PC-9 (cell line): ENCODE measurements at places on chromosomes 7 and 10.

GRCh38 chr7:87877366-87878040 is 1.2 kb downstream of the DBF4 start:
- DNase-seq, result no peak

DNA sequence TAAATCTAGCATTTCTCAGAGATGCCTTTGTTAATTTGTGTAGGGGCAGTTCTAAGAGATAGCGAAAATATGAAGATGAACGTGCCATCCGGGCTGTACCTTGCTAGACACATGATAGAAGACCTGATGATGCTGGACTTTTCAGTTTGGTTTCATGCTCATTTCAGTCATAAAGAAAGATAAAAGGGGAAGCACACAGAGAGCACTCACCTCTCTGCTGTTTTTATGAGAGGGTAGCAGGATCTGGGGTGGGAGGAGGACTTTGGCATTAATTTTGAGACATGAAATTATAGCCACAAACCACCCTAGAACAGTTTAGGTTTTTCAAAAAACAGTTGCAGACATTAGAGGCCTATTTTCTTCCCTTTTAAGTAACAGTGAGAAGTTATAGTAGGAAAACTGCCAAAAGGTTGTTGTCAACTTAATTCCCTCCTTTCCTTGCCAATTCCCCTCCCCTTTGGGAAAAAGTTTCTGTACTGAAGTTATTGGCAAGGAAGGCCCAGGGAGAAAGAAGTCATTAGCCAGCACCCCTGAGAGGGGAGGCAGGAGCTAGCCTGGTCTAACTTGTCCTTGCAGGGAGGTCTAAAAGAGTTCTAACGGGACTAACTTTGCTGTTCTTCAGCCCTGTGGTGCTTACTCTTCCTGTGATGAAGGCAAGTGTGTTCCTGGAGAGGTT is 2.6 kb downstream of the ST7 start:
- no peak for DNase-seq

GRCh38 chr10:119655566-119656001 is 4.4 kb downstream of the BAG3 start:
- DNase-seq, result peak; percentile 61

DNA sequence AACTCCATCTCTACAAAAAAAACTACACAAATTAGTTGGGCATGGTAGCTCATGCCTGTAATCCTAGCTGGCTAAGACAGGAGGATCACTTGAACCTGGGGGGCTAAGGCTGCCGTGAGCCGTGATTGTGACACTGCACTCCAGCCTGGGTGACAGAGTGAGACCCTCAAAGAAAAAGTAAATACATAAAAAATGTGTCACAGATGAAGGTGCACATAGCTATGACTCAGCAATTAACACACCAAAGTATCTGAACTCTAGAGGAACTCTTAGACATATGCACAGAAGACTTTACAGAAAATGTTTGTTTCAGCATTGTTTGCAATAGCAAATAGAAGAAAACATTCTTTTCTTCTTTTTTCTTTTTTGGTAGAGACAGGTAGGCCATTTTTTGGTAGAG is 8.3 kb downstream of the C10orf62 start:
- DNase-seq, result no peak

DNA sequence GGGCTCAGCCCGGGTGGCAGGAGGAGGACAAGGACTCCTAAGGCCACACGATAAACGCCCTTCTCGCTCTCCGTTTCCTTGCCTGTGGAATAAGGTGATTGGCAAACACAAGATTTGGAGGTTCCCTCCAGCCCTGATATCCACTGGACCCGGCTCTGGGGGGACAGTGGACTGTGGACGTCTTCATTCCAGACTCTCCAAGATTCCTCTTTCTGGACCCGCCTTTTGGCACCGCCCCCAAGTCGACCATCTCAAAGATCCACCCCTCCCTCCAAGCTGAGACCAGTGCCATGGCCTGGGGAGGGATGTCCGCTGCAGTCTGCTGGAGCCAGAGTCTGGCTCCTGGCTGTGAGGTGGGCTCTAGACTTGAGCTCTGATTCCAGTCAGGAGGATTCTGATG is 23.6 kb downstream of the ZNF783 start:
- no peak for DNase-seq

DNA sequence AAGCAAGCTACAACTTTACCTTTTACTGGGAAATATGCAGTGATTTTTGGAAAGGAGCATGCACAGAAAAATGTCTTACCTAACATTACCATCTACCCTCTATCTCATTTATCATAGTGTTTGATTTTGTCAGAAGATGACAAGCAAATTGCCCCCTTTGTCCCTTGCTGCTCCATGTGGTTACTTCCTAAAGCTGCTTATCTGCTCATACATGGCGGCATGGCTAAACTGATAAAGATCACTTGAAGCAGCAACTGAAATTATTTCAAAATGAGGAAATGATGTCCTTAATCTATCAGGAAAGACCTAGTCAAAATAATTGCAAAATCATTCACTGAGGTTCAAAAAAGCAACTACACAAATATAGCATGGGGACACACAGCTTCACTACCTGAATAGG is 1198.5 kb upstream of the SORCS1 start:
- DNase-seq, result no peak

- no peak for DNase-seq
Measured at GRCh38 chr10:122702275-122702674, 2.6 kb upstream of the C10orf120 start.

GRCh38 chr10:131116991-131117375 is 194.5 kb downstream of the TCERG1L start:
- no peak for DNase-seq

- DNase-seq, result no peak
Measured at GRCh38 chr10:109899356-109900331, 23.7 kb downstream of the XPNPEP1 start.

GRCh38 chr10:86964061-86964846 is 4.0 kb upstream of the ADIRF start:
- no peak for DNase-seq

- no peak for DNase-seq
Measured at GRCh38 chr10:70685455-70685911, 13.2 kb downstream of the ADAMTS14 start.

GRCh38 chr10:5364890-5365338 is at the start of gene UCN3:
TSS of gene UCN3 (plus strand) at chr10:5364966. CDS start at chr10:5373721, 8,755 bp downstream.
- DNase-seq, result no peak

- DNase-seq, result no peak
Measured at GRCh38 chr10:112904000-112904399, 46.0 kb upstream of the TCF7L2 start.

DNA sequence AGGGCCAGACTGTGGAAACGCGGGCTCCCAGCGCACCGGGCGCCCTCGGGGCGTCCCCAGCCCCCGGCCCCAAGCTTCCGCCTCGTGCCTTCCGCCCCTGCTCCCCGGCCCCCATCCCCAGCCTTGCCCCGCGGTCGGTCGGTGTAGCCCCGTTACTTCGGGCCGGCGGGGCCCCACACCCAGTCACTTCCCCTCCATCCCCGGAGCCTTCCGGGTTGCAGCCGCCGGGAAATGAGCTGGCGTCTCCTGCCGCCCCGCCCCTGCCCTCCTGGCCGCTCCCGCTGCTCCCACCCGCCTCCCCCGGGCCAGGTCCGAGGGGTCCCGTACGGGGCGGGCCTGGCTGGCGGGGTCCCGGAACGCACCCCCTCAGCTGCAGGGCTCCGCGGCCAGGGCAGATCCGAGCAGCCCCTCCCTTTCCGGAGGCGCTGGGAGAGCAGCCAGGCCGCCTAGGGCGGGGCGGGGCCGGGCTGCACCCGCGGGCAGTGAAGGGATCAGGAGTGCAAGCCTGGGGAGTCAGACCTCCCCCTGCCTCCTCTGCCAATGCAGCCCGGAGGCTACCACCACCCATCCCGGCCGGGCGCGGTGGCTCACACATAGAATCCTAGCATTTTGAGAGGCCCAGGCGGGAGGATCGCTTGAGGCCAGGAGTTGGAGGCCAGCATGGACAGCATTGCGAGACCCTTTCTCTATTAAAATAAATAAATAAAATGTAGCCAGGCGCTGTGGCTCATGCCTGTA is 709 bp downstream of the ARPC1B start:
- DNase-seq, result peak; percentile 61

- no peak for DNase-seq
Measured at GRCh38 chr7:151085329-151085690, 965 bp upstream of the AGAP3 start.

DNA sequence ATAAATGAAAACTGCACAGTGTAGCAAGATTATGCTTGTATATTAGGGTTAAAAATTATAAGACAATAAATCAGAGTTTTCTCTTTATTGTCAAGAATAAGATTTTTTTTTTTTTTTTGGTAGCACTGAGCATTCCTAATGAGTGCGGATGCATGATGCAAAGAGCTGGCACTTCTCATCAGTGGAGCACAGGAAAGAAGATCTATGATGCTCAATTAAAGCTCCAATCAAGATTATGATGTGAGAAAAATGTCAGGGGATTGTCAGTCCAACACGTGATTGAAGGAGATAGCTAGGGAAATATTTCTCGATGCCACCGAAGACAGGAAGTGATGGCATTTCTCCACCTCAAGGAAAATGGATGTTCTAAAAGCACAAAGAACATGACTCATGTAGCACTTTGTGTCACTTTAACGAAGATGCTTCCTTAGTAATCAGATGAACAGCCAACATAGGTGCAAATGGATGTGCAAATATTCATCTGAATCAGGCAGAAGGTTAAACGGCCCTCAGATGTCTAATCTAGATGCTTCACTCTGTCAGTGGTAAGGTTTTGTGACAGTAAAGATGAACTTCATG is 240.9 kb downstream of the THSD7A start:
- no peak for DNase-seq

DNA sequence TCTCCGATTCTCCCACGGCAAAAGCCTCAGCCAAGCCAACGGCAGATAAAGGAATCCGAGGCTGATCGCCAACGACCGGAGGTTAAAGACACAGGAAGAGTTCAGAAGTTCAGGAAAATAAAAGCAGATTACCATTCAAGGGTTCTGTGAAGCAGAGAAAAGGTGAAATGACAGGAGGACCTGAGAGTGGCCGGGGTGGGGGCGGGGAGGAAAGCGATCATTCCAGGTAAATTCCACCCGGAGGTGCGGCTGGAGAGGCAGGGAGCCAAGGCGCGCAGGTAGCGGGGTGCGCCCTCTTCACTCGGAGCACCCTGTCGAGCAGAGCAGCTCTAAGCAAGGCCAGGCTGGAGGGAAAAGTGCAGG is 35.3 kb upstream of the SEPHS1 start:
- DNase-seq, result peak; percentile 76

DNA sequence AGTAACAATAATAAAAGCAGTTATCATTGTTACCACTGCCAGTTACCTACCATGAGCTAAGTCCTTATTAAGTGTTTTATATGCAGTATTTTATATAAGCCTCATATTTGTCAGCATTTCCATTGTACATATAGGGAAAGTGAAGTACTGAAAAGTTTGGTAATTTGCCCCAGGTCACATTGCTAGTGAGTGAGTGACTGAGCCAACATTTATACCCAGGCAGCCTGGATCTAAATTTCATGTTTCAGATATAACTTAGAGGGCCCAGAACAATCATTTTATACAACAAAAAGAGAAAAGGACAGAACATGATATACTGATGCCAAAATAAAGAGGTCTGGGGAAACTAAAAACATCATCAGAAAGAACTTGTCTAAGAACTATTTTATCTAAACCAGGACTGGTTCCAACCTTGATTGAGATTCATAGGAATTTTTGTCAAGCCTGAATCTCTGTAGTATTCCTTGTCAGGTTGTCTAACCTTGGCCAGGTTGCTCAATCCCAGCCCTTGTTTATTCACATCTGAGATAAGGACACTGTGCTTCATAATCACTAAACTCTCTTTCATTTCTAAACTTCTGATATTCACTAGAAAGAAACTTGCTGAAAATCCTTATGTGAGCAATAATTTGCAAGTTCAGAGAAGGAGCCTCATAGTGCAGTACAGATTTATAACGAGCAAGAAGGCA is 308.2 kb downstream of the IPMK start:
- no peak for DNase-seq

DNA sequence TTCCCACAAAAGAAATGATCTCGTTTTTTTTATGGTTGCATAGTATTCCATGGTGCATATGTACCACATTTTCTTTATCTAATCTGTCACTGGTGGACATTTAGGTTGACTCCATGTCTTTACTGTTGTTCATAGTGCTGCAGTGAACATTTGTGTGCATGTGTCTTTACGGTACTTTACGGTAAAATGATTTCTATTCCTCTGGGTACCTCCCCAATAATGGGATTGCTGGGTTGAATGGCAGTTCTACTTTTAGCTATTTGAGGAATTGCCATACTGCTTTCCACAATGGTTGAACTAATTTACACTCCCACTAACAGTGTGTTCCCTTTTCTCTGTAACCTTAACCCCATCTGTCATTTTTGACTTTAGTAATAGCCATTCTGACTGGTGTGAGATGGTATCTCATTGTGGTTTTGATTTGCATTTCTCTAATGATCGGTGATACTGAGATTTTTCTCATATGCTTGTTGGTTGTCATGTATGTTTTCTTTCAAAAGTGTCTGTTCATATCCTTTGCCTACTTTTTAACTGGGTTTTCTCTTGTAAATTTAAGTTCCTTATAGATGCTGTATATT is 37.2 kb downstream of the MKLN1 start:
- no peak for DNase-seq

GRCh38 chr7:148912758-148913541 is 28.9 kb upstream of the EZH2 start:
- DNase-seq, result peak; percentile 65

GRCh38 chr10:30436191-30436611 is 2.2 kb downstream of the MAP3K8 start:
- DNase-seq, result peak; percentile 36

DNA sequence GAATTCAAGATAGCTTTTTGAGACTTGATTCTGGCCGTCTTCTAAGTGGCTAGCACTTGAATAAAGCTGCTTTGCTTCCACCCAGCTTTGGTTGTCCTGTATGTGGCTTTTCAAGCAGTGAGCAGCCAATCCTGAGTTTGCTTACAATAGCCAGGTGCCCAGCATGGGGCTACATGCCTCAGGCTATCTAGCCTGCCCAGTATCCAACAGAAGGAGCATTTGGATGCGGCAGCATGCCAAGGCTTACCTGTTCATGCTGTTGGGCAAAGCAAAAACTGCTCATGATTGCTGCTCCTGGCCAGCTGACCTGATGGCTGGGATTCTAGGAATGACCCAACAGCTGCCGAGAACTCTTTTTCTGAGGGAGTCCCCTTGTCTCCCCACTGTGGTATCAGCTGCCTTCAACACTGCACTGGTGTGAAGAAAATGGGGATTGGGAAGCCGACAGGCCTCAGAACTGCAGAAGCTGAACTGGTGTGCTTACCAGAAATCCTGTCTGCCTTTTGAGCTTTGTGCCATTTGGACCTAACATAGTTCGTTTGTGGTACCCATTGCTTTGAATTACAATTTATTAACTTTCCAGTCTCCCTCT is 618.9 kb upstream of the IGFBP3 start:
- DNase-seq, result no peak
